ENCODE measurements at places on chromosomes 2 and 18. TPM values are rescaled to one million over a fixed set of nuclear protein-coding genes. Genes with fewer than 3 reads are reported as not detected.

The IMMT gene
- 144 TPM for total RNA-seq

DNA sequence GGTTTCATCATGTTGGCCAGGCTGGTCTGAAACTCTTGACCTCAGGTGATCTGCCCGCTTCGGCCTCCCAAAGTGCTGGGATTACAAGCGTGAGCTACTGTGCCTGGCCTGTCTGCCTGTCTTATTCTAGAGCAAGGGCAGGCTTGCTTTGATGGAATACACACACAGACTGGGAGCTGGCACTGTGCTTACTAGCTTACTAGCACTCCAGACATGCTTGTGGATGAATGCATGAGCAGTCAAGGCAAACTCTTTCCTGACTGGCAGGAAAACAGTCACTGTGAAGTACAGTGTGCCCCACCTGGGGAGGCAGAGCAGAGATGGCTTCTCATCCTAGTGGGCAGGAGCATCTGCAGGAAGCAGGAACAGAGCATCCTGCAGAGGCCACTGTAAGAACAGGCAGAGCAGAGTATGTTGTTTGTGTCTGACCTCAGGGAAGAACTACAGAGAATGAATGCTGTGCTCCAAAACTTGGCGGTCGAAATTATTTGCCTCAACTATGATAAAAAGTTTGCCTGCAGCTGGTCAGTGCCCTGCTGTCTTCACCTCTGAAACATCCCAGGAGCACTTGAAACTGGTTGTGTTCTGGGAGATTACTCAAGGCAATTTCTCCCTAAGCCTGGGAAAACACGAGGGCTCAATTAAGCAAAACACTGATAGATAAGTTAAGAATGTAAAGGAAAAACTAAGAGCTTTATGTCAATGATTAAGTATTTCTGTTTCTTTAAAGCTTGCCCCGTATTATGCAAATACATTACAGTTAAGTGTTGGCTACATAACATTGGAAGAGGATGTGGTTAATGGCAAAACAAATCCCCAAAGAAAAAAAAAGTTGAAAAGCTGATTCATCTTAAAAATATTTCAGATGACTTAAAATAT, 102.4 kb downstream of the VAPA start:
- H3K4me1 ChIP-seq: peaks cover 7% of the 10 kb centered on the region
- DNase-seq: no peak
- H3K4me3 ChIP-seq: no peak overlapping the region

DNA sequence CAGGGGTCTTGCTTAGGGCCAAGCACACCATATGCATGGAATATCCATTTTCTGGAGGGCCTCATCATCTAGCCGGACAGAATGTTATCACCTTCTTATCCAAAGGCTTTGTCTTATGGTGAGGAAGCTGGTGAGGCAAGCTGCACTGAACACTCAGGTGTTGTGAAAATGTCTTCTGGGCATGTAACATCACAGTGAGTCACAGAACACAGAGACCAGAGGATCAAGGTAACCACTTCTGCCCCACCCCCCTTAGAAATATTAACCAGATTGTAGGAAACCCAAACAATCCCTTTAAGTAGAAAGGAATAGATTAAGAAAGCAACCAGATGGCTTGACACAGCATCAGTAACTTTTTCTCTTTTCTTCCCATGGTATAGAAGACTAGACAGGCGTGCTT, 51.1 kb downstream of the MYO5B start:
- no peak overlapping the region for H3K4me3 ChIP-seq
- no peaks in the 10 kb centered on the region for H3K4me1 ChIP-seq
- H3K36me3 ChIP-seq: no peaks in the 10 kb centered on the region

DNA sequence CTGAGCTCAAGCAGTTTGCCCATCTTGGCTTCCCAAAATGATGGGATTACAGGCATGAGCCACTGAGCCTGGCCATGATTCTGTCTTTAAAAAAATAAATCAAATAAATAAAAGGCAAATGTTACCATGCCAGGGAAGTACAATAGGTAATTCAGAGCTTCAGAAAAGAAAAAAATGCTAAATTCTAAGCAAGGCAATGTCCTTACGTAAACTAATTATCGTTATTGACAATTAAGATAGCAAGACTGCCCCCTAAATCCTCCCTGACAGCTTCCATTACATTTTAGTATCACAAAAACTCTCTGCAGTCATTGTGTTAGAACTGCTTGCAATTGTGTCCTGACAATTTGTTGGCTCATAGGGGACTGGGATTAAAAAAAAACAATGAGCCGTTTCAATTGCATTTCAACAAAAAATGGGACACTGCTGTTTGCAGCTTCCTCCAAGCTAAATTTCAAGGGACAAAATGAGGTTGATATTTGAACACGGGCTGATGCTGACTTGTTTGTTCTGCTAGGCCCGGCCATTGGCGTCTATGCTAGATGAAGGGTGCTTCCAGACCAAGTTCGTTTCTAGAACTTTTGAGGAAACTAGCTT, 88.9 kb downstream of the MOGAT1 start:
- DNase-seq: no peak
- H3K36me3 ChIP-seq: no peaks in the 10 kb centered on the region
- no peaks in the 10 kb centered on the region for H3K4me1 ChIP-seq
- H3K27ac ChIP-seq: no peak overlapping the region

GRCh38 chr2:129462349-129462748, 517.1 kb upstream of the RAB6C start:
- no peak for DNase-seq
- no peaks in the 10 kb centered on the region for H3K36me3 ChIP-seq
- H3K27ac ChIP-seq: no peak overlapping the region

GRCh38 chr2:10119601-10120157, 2.9 kb upstream of the RRM2 start:
- H3K4me1 ChIP-seq: peaks cover 49% of the 10 kb centered on the region
- no peak for DNase-seq
- H3K4me3 ChIP-seq: peak overlapping the region; percentile 95
- peak overlapping the region; percentile 98 for H3K27ac ChIP-seq

GRCh38 chr2:127657232-127657595, 11.3 kb downstream of the GPR17 start:
- no peaks in the 10 kb centered on the region for H3K36me3 ChIP-seq
- H3K4me1 ChIP-seq: no peaks in the 10 kb centered on the region
- H3K27ac ChIP-seq: no peak overlapping the region
- no peak for DNase-seq
- H3K27me3 ChIP-seq: no peaks in the 10 kb centered on the region
